CD4-positive, alpha-beta T cell treated with Interferon gamma for 1 hour (primary cell): ENCODE measurements at places on chromosomes 13 and 19.
A peak's percentile ranks its signal among the peaks of the same experiment; 100 is the strongest.

GRCh38 chr13:44523146-44524015, 52.7 kb downstream of the TSC22D1 start:
- no peak for DNase-seq

GRCh38 chr19:5624018-5624663, 1.3 kb downstream of the SAFB start:
- no peak for DNase-seq

- no peak for DNase-seq
These were observed 1228.3 kb upstream of the PCDH20 start for GRCh38 chr13:62643799-62644524.

GRCh38 chr13:46587807-46588418, 34.9 kb downstream of the LRCH1 start:
- no peak for DNase-seq

DNA sequence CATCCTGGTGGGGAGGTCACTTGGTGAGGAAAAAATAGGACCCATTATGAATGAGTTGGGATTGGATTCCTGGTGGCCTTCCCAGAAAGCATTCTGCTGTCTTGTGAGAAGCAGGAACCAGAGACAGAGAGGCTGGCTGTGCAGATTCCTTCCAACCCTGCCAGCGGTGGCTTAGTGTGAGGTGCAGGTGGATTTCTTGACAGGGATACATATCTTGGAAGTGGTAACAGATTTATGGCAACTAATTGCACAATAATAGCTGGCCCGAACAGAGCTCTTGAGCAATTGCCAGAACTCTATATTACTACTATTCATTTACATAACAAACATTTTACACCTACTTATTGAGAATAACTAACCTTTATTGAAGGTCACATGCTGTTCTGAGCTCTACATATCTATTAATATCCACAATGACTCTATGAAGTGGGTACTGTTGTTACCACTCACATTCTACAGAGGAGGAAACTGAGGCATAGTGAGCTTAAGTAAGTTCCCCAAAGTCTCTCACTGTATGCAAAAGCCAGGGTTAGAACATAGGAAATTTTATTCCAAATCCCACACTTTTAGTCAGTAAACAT, 173.9 kb upstream of the SERP2 start:
- DNase-seq, result no peak

GRCh38 chr19:51721905-51722304, 1.9 kb downstream of the HAS1 start:
- DNase-seq, result no peak

DNA sequence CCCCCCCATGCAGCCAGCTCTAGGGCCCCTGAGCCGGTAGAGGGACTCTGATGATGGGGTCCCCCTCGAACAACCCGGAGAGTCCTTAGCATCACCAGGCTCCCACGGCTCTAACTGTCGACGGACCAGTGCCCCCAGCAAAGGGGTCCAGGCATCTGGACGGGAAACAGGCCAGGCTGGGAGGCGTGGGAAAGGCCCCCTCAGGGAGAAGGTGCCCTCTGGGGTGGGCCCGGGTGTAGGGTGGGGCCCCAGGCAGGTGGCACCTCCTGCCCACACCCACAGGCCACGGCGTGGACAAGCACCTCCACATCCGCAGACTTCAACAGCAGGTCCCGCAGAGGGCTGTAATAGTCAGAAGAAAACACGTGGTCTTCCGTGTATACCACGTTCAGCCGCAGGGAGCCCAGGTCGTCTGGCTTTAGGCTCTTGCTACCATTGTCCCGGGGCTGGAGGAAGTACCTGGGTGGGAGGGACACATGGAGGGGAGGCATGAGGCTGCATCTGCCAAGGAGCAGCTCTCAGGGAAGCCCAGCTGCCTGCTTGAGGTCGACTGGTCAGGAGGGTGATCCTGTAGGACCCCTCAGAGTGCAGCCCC, 44.7 kb upstream of the C13orf46 start:
- DNase-seq, result no peak

DNA sequence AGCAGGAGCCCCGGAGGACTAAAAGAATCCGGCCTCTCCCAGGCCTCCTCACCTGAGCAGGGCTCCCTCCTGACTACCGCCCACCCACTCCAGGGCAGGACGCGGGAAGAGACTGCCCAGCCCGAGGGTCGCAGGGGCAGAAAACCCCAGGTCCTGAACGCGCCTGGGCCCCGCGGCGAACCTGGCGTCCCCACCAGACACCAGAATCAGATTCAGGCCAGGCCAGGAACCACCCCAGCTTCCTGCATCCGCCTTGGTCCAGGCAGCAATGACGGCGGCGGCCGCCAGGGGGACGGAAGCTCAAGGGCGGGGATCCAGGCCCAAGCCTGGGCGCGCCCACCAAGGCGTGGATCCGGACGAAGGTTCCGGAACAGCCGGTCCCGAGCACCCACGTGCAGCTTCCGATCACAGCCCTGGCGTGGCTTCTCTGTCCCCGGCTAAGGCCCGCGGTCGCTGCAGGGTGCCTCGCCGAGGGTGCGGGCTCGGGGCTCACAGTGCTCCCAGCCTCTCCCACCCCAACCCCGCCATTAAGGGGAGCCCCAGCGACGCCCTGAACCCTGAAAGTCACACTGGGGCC, 3.6 kb downstream of the LGALS7 start:
- peak; percentile 88 for DNase-seq

DNA sequence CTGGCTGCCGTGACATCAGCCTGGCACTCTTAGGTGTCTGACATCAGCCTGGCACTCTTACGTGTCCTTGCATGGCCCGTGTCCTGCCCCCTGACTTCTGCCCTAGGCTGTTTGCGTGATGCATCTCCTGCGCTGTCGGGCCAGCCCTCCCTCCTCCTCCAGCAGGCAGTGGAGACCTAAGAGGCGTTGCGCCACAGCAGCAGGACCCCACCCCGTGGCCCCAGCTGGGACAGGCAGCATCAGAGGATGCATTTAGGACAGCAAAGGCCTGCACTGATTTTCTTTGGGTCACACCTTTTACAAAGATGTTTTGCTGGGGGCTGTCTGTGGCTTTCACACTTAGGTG, 65.3 kb downstream of the GPR12 start:
- DNase-seq, result no peak

GRCh38 chr13:101453784-101454201, 1.3 kb downstream of the ITGBL1 start:
- DNase-seq, result no peak

GRCh38 chr13:49643035-49643646, 14.8 kb downstream of the ARL11 start:
- no peak for DNase-seq

DNA sequence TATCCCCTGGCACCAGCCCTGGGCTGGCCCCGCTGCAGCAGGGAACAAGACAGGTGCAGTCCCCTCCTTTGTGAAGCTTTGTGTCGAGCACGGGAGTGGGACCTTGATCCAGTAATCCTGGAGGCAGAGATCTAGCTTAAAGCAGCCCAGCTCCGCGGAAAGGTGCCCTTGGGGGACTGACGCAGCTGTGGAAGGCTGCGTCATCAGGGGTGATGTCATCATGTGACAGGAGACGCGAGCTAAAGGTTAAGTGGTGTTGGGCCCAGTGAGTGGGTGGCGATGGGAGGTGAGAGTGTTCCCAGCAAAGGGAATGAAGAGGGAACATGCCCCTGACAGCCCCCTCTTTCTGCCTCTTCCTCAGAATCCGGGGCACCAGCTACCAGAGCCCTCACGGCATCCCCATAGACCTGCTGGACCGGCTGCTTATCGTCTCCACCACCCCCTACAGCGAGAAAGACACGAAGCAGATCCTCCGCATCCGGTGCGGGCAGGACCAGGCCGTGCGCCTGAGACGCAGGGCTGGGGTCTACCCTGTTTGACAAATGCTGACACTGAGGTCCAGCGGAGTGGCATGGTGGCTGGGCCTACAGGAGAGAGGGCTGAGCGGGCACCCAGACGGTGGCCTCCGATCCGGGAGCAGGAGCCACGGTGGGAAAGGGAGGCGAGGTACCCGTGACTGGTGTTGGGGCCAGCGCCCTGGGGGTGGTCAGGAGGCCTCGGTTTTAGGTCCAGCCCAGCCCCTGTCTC, 2.6 kb downstream of the LHB start:
- DNase-seq, result no peak

GRCh38 chr13:110872034-110872767, 42.7 kb downstream of the ANKRD10 start:
- DNase-seq, result no peak

DNA sequence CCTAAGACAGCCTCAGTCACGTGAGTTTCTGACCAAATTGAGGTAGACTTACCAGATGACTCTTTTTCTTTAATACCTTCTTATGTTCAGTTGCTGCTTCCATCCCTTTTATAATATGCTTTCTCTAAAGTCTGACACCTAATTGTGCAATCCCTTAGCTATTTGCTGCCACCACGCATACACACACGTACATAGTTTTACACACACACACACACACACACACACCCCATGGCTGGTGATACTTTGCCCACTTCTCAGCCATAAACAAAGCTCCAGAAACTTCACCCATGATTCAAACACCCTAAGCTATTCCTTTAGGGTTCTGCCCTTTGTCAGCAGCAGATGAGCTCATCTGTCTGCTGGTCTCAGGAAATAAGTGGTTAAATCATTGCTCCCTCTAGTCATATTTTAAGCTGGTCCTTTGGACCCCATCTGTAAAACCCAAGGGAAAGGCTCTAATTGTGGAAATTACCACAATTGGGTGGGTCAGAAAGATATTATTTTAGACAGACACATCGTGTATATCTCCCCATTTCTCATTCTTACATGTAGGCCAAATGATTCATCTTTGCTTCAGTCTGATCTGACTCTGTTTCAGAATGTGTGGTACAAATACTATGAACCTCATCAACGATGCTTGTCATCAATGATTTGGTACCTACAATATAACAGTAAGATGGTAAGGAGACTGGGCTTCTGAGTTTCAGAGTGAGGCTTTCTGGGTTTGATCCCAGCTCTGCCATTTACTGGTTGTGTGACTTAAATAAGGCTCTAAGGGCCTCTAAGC, 69.2 kb downstream of the NALCN start:
- no peak for DNase-seq

DNA sequence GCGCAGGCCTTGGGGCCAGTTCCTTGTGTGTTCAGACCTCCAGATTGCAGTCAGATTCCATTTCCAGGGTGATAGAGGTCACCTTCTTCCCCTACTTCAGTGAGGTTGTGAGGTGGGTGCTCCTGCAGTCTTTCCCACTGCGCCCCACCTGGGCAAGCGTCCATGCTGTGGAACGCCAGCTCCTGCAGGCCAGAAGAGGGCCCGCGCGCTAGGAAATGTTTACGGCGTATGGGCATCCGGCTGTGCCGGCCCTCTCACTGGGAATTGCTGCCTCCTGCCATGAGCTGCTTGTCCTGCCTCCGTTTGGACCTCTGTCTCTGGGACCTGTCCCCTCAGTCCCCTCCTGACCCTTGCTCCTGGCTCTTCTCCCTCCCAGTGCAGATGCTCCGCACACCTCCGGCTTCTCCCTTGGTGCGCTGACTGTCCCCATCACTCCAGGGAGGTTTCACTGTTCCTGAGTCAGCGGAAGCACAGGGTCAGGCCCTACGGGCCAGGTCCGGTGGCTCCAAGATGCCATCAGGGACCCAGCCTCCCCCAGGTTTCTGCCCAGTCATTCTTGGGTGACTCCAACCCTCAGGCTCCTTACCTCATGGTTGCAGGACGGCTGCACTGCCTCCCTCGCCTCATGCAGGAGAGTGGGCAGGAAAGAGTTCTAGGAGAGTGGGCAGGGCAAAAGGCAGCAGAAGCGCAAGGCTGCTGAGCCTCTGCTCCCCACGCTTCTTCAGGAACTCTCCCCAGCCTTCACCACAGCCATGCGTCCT, 56.6 kb downstream of the SMARCA4 start:
- DNase-seq, result no peak

GRCh38 chr13:51727634-51728274, 76.2 kb downstream of the DHRS12 start:
- no peak for DNase-seq

DNA sequence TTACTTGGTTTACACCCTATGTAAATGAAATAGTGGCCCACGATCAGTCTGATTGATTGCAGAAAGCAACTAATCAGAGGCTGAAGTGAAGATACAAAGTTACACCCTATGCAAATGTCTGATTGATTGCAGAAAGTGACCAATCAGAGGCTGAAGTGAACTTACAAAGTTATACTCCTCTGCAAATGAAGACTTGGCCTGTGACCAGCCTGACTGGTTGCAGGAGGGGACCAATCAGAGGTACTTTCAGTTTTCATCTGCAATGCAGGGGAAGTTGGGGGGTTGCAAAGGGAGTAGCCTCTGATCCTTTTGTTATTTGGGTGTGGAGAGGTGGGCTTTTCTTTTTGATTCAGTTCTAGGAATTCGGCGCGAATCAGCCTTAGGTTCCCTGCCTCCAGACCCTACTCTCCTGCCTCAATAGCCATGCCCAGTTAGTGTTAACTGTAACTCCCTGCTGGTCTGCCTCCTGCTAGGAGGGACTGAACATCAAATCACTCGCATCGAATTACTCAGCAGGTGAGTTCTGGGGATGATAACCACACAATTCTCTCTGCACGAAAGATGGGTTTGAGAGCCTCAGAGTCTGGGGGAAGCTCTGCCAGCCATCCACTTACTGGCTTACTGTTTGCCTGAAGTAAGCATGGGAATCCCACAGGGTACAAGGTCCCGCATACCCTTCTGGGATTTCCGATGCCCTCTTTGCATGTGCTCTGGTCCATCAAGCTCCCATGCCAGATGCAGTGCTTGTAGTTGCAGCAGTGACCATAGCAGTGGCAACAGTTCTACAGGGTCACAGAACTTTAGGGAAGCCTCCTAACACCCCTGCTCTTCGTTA, 7.5 kb downstream of the ARL11 start:
- DNase-seq, result peak; percentile 26

- DNase-seq, result no peak
These were observed 18.6 kb downstream of the C19orf81 start for GRCh38 chr19:50667759-50668231.

- peak; percentile 55 for DNase-seq
These were observed at the start of gene C19orf12 for GRCh38 chr19:29714953-29715700. Gene C19orf12 (minus strand): TSS chr19:29715261. CDS start chr19:29708413, 6,848 bp downstream.

GRCh38 chr13:20814224-20814910, 40.6 kb upstream of the EEF1AKMT1 start:
- DNase-seq, result no peak

DNA sequence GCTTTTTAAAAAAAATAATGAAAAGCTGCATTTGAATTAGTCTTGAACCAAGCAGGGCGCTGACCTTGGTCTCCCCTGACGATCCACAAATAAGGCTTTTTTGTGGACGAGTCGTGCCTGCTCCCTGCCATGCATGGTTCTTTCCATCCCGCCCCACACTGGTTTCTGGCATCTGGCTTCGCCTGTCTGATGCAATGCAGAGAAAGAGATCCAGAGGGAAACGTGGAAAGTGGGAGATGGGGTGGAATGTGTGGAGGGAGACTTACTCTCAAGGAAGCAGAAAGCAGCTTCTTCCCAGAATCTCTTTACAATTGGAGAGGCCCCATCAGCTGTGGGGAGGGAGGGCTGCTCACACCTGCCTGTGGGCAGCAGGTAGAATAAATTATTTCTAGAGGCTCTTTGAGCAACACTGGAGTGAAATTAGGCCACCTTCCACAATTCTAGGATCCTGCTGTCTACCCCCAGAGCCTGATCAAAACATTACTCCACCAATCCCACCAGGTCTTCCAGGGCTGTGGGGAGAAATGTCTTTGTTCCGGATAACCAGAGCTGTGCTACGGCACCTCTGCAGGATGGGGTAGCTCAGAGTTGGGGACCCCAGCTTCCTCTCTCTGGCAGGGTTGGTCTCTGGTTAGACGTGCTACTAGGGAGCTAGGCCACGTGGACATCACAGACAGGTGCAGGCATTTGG, 183.5 kb downstream of the UQCRFS1 start:
- no peak for DNase-seq

GRCh38 chr13:75705395-75705794, 69.3 kb downstream of the LMO7 start:
- DNase-seq, result no peak

GRCh38 chr19:47124937-47125668, 5.5 kb upstream of the SAE1 start:
- DNase-seq, result no peak
